CD8-positive, alpha-beta memory T cell (primary cell): ENCODE measurements at places on chromosomes 13 and 19.

DNA sequence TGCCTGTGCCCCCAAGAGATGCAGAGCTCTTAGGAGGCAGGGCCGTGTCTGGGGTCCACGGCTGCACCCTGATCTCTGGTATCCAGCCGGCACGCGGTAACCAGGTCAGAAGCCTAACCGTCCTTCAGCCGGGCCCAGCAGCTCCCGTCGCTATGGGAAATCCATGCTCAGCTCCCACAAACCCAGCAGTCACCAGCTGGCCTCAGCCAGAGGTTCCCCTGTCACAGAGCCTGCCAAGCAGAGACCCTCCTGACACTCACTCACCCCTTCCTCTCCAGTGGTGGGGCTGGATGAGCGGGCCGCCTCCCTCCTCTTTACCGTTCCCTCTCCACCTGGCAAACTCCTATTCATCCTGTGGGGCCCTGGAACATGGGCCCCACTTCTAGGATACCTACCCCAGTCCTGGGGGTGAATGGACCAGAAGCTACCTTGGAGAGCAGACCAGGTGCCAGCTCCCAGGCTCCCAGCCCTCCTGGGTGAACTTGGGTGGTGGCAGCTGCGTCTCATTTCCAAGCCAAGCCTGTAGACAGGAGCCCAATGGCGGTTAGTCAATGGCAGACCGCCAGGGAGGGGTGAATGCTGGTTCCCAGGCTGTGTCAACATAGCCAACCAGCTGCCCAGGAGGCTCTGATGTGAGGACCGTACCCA lies 21.4 kb upstream of the TCF3 start:
- DNase-seq, result no peak

- no peak for DNase-seq
Observed at GRCh38 chr19:39704181-39705044, at the start of gene LGALS14. Gene LGALS14, plus strand, starts transcription at chr19:39704481. Its CDS starts 48 bp downstream, at chr19:39704529.

DNA sequence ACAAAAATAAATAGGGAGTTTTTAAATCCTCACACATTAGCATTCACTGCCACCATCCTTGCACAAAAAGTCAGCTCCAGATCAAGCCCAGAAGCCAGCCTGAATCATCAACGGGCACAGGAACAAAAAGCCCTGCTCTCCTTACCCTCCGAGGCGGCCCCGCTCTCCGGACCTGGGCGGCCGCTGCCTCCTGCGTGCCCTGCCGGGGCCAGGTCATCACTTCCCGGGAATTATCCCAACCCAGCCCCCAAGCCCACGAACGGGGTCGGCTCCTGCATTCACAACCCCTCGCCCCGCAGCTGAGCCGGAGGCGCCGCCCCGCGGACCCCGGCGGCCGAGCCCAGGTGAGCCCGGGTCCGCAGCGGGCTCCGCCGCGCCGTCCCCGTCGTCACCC lies 754 bp downstream of the DNAJB1 start:
- DNase-seq, result no peak

- DNase-seq, result no peak
Observed at GRCh38 chr13:97133955-97134354, 88.2 kb upstream of the MBNL2 start.

- DNase-seq, result no peak
Observed at GRCh38 chr13:26017196-26017921, 34.5 kb downstream of the SHISA2 start.

- no peak for DNase-seq
Observed at GRCh38 chr19:5580161-5580571, 12.4 kb upstream of the TINCR start.
